Suprapubic skin (tissue), 4 donors: ENCODE measurements at places on chromosomes 4 and X. TPM values are rescaled to one million over a fixed set of nuclear protein-coding genes. Genes with fewer than 3 reads are reported as not detected.

The MAGEA2 gene
- total RNA-seq = not detected

The PLAC1 gene
- total RNA-seq = not detected

The HSD17B13 gene
- total RNA-seq = 143 TPM

The TMEM156 gene
- not detected for total RNA-seq

The TACR3 gene
- 0.16 TPM for total RNA-seq

The CDKL2 gene
- 2.0 TPM for total RNA-seq

The ETDA gene
- not detected for total RNA-seq

The GLUD2 gene
- 2.2 TPM for total RNA-seq

The MUC7 gene
- 1.7 TPM for total RNA-seq

The PWWP3B gene
- total RNA-seq = 0.94 TPM

The SRPK3 gene
- total RNA-seq = 1.9 TPM

The UBE2A gene
- total RNA-seq = 22.1 TPM

The MAOA gene
- total RNA-seq = 134 TPM

The CABS1 gene
- not detected for total RNA-seq

The NDST4 gene
- not detected for total RNA-seq

The CBLL2 gene
- not detected for total RNA-seq

The RBMXL3 gene
- total RNA-seq = not detected

The NUDT10 gene
- 0.80 TPM for total RNA-seq

The IDS gene
- total RNA-seq = 55.7 TPM

The GLRB gene
- 3.6 TPM for total RNA-seq

The NDP gene
- not detected for total RNA-seq

The FMR1NB gene
- not detected for total RNA-seq

The SULT1E1 gene
- 19.6 TPM for total RNA-seq

The TTC29 gene
- total RNA-seq = not detected

The PFKFB1 gene
- 0.49 TPM for total RNA-seq

The YIPF7 gene
- not detected for total RNA-seq
